ENCODE measurements at places on chromosomes 6 and 20.

DNA sequence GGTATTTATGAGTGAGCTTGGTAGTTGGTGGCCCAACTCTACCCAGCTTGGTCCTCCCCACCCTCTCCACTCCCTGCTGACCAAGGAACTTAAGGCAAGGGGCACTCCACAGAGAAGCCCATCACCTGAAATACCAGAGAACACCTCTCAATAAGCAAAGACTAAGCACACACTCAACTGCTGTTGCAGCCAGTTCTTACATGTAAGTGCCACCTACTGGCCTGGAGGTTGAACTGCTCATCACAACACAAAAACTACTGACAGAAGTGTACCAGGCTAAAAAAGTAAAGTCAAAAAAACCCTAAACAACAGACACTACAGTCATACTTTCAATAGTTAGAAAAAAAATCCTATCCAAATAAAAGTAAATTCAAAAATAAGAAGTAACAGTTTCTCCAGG, 146.2 kb downstream of the FAM83B start:
- no peak for DNase-seq

DNA sequence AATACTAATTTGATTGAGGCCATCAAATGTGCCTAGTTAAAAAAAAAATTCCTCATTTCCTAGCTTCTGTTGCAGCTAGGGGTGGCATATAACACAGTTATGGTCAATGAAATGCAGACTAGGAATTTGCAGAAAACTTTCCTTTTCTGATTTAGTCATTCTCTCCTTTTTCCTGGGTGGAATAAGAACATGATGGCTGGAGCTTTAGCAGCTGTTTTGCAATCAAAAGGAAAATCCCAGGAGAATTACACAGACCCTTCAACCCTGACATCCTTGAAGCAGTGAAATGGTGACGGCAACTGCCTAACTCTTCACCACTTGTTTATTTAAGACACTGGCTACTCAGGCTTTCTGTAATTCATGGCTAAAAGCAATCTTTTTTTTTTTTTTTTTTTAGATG, 23.1 kb upstream of the RIMS4 start:
- DNase-seq, result no peak

- no peak for DNase-seq
These were observed 689.3 kb upstream of the AGPAT4 start for GRCh38 chr6:161963181-161963580.

GRCh38 chr6:72963946-72964345, 261.4 kb downstream of the KHDC1L start:
- DNase-seq, result no peak

- DNase-seq, result no peak
These were observed 3.4 kb downstream of the PPP2R5D start for GRCh38 chr6:42987533-42988451.

- peak; percentile 72 for DNase-seq
These were observed 101.5 kb upstream of the ISM1 start for GRCh38 chr20:13119583-13119982.

DNA sequence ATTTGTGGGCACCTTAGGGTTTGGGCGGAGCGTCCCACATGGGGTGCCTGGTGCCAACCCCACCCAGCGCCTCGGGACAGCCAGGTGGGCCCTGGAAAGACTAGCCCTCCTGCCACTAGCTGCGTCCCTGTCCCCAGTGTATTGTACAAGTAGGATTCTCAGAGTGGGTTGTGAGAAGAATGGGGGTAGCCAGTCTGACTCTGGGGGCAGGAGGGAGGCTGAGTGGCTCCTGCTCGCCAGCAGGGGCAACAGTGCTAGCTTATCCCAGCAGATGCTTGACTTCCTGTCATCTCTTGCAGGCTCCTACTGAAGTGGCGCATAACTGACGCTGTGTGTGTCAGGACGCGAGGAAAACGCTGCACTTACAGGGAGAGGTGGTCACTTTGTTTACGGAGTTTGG, 9.3 kb downstream of the PSMA7 start:
- no peak for DNase-seq

GRCh38 chr6:2465336-2465735, 219.9 kb upstream of the GMDS start:
- DNase-seq, result no peak

- DNase-seq, result peak; percentile 38
These were observed 367 bp upstream of the PCIF1 start for GRCh38 chr20:45934046-45934585.

DNA sequence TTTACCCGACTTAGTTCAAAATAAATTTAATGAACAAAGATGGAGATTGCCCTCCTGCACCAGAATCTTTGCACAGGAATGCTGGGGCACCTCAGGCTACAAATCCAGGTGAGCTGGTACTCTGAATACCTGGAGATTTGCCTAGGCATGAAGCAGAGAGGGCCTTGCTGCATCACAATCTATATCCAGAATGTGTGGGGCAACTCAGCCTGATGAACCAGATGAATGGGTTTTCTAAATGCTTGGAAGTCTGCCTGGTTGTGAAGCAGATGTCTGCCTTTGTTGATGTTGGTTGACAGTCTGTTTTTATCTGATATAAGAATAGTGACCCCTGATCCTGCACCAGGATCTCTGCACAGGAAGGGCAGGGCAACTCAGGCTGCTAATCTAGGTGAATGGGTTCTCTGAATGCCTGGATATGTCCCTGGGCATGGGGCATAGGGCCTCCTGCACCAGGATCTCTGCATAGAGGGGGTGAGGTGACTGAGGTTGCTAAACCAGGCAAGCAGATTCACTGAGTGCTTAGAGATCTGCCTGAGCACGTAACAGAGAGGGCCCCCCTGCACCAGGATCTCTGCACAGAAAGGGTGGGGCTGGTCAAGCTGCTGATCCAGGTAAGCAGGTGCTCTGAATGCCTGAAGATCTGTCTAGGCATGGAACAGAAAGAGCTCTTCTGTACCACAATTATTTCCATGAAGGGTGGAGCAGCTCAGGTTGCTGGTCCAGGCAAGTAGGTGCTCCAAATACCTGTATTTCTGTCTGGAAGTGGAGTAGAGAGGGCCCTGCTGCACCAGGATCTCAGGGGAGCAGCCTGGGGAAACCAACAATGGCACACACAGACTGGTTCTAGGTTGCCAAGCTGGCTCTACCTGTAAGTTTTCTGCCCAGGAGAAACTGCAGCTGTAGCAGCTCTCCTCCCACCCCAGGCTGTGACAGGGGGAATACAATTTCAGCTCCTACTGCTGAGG, 437.5 kb downstream of the MMUT start:
- DNase-seq, result no peak

GRCh38 chr6:42354702-42355101, 97.0 kb downstream of the TRERF1 start:
- no peak for DNase-seq

- DNase-seq, result no peak
These were observed 142.2 kb upstream of the ARID1B start for GRCh38 chr6:156634951-156635371.

DNA sequence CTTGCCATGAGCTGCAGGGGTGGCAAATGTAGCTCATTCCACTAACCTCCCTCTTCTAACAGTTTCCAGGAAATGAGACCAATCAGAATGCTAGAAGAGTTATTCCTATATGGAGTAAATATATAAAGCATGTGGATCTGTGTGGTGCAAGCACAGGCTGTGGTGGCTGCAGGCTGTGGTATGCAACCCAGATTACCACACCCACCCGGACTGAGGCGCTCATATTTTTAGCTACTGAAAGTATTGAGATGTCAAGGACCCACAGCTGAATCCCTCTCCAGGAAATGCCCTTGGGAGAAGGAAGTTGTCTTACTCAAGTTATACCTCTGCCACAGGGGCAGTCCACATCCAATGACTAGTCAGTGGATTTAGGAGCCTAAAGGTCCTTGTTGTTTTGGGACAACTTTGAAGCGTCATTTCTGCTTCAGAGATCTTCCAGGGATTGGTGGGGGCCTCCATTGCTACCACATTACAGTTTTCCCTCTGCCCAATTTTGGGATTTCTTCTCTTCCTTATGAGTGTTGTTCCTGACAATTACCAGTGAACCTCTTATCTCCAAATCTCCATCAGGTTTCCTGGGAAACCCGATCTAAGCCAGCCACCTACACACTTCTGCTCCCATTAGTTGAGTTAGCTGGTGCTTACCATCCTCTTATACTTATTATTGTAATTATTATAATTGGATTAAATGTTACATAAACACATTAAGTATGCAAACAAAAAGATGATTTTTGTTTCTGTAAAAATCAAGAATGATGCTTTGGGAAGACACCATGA, 12.1 kb upstream of the REPS1 start:
- peak; percentile 69 for DNase-seq

DNA sequence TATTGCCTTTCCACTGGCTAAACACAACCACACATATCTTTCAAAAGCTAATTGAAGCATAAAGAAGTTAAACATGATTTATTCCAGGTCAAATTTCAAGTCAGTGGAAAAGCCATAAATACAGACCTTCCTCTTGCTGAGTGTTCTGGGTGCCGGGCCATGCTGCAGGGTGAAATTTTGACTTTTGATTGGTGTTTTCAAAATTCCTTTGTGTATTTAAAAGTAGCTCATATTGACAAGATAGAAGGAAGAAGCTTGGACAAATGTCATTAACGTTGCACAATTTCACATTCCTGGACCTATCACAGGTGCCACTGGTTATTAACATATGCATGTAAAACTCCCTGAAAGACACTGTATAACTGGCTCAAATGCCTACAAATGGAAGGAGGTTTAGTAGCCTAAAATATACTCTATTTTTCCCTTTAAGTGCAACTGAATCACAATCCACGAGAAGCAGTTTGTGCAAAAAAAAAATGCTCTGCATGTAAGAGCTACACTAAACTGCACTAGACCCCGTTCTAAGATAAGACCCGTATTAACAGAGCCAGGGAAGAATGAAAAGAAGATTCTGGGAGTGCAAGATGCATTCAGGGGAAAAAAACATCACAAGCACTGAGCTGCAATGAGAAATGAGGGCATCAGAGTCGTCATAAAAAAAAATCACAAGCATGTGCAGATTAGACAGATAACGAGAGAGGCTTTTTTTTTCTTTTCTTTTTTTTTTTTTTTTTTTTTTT, 30.4 kb downstream of the ATXN1 start:
- DNase-seq, result no peak

DNA sequence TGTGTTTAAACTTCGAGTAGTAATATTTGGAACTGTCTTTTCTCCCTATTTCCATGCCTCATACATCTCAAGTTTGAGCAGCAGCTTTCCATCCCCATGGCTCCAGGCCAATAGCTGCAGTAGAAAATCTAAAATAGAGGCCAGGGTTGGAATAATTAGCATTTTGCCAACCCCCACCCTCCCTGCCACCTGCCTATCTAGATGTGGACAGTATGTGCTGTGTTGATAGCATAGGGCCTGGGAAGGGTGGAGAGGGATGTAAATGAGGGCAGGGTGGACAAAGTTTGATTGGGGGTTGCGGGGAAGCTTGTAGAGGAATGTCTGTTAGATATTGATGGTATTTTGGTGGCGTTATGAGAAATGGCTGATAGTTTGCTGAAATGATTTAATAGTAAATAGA, 5.6 kb downstream of the TOP1 start:
- DNase-seq, result no peak

DNA sequence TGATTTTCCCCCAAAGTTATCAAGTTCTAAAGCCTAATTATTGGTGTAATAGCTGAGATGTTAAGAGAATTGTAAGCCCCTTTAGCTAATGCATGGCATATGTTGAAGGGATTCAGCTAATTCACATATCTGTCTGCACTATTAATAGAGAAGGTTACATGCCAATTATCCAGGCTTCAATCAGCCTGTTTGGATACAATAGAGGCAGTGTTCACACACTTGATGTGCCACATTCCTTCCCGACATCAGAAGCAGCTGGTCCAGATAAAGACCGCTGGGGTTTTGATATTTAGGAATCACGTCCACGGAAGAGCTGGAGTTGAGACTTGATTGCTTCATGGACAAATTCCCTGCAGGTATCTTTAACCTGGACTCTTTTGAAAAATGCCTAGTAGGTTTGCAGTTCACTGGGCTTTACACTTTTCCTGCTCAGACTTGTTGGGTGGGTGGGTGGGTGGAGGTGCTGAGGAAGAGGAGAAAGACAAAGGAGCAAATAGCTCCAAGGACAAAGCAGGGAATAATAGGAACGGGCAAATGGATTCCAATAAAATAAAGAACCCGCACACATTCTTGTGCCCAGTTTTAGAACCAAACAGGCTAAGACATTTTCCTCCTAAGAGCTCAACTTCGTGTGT, 142.6 kb upstream of the ZNF217 start:
- peak; percentile 62 for DNase-seq

GRCh38 chr6:85461798-85462170, 11.9 kb downstream of the NT5E start:
- DNase-seq, result no peak

Measured in NCI-H1105 (cell line).